ENCODE measurements at places on chromosomes 3 and 15.

GRCh38 chr3:28951772-28952556 is 328.9 kb upstream of the RBMS3 start:
- no peak for DNase-seq

- DNase-seq: no peak
These were observed 112.4 kb downstream of the ADCY5 start for GRCh38 chr3:123336441-123336851.

- DNase-seq: no peak
These were observed 102.3 kb upstream of the NR2E3 start for GRCh38 chr15:71708051-71708429.

DNA sequence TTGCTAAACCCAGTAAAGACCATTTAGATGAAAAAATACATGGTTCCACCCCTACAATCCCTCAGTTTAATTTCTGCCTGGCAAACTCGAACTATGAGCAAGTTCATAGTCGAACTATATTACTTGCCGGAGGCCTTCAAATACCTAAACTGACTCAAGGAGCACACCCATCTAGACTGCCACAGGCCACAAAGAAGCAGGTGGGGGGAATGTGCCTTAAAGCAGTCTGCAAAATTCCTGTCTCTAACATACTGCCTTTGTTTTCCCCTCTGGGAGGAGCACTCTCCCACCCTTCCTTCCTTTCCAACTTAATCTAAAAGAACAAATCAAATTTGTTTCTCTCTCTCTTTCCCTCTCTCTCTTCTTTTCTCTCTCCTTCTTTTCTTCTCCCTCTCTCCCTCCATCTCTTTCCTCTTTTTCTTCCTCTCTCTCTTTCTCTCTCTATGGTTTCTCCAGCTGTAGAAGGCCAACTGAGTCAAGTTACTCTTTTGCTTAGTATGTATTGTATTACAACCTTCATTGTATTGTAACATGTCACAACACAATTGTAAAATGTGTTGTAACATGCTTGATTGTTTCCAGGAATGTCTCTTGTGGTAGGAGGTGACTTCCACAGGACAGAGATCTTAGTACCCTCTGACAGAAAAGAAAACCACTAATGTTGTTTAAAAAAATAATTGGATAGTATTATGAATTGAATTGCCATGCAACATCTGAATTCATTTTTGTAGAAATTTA is 496.3 kb downstream of the ROBO2 start:
- no peak for DNase-seq

DNA sequence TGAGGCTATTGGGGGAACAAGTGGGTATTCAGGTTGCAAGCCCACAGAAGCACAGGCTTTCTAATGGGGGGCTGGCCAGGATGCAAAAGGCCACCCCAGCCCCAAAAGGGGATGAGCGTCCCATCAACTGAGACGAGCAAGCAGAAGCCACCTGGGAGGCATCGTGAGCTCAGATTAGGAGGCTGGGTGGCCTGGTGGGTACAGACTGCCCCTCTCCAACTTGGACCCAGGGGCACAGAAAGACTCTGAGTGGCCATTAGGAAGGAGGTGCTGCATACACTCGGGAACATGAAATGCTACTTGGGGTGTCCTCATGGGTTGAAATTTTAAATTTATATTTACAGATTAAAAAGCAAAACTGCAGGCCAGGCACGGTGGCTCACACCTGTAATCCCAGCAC is 29.1 kb downstream of the SLC41A3 start:
- no peak for DNase-seq

GRCh38 chr3:10625323-10625722 is 119.9 kb upstream of the ATP2B2 start:
- no peak for DNase-seq

DNA sequence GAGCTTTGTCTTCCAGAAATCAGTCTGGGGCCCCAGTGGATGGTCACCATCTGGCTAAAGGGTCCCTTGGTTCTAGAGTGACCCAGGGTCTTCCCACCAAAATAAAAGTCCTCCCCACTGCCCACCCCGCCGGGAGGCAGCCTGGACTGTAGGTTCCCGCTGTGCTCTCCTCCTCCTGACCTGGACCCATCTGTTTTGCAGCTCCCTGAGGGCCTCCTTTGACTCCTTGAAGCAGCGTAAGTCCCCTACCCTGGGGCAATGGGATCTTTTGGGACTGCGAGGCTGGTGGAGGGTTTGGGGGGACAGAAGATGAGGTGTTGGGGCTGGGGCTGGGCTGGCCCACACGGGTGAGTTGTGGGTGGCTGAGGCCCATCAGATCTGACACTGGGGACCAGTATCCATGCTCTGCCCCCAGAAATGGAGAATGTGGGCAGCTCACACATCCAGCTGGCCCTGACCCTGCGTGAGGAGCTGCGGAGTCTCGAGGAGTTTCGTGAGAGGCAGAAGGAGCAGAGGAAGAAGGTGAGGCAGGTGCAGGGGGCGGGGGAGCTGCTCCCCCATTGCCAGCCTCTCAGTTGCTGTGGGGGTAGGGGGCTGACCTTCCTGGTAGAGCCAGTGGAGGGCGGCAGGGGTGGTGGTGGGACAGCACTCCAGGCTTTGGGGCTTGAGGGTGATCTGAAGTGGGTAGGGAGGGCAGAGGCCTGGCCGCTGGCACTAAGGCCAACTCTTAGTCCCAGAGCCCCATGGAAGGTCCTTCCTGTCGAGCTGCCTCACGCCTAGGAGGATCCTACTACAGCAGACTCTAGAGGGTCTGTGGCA is 30.4 kb downstream of the PSTPIP1 start:
- no peak for DNase-seq

GRCh38 chr15:60400944-60401343 is 3.2 kb upstream of the ANXA2 start:
- DNase-seq: no peak

DNA sequence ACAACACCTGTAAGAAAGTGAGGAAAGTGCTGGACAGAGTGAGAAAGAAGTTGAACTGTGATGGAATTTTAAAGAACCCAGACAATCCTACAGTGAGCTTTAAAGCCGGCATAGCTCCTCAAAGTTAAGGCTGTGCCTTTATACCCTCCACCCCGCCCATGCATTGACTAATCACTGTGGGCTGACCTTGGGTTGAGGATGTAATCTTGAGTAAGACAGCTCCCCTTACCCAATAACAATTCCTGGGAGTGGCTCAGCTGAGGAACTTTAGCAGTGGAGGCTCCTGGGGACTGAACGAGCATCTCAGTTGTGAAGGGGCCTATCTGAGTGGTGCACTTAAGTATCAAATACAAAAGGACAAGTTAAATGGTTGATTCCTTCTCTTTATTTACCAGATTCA is 35.7 kb upstream of the ZNF770 start:
- DNase-seq: no peak

DNA sequence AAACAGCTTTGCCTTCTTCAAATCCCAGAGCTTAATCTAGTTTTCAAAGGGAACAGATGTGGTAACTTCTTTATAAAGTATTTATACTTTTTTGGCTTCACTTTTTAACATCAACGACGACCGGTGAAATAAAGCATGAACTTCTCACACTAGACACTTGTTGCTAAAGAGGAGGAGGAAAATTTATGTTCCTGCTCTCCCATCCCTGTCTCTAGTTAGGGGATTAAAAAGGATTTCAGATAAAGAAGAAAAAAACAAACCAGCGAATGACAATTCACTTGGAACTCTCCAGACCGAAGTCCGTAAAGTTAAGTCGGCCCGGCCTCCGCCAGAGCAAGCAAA is 672 bp downstream of the NEDD4 start:
- DNase-seq: no peak

- DNase-seq: no peak
These were observed 46.8 kb downstream of the GLB1 start for GRCh38 chr3:33050071-33050653.

DNA sequence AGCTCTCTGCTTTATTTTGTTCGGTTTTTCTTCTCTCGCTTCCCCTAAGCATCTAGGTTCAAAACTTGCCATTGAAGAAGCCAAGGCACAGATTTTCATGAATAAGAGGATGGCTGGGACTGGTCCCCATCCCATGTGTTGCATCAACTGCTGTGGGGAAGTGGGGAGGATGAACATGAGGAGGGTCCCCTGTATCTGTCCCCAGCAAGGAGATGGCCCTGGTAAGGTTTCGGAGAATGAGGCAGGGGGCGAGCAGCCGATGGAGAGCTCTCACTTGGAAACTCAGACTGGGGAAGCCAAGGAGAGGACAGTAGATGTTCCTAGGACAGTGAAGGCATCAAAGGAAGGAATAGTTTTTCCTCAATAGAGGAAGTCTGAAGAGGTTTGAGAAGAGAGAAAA is 142.0 kb upstream of the ATP2B2 start:
- no peak for DNase-seq

DNA sequence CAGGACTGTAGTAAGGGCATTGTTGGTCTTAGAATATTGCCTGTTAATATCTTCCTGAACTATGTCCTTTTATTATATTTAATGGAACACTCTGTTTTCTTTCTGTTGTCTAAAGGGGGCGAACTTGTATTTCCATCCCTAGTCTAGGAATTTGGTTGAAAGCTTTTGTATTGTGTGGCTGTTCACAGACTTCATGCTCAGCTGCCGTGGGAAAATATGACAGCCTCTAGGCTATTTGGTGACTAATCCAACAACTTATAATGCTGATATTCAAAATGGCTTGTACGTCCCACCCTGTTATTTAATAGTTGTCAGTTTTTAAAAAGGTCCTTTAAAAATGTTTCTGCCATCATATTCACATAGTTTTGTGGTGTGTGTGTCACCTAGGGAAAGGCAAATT is 202.6 kb downstream of the KLHL25 start:
- no peak for DNase-seq

DNA sequence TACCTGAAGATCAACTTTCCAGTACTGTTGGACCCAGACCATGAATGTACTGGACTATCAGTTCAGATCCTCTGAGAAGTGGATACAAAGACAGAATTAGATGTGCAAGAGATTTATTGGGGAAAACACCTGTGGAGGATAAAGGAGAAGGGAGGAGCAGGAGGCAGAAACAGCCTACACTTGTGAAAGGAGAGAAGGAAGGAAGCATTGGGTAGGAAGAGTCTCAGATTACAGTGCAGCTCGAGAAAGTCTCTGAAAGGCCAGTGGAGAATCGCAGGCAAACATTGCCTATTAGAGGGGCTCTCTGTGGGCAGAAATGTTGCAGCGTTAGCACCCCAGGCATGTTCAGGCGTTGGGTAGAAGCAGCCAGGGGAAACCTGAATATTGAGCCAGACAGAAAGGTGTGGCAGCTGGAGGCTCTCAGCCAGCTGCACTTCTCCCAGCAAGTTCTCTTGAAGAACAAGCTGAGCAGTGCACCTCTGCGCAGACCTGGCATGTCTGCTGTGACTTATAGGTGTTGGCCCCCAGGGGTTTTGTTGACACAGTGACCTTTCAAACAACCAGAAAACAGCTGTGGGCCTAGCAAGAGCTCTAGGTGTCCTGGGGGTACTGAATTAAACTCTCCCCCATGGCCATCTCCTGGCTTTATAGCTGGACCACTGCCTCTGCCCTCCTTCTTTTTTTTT is 7.0 kb downstream of the CHST14 start:
- DNase-seq: no peak

- no peak for DNase-seq
These were observed 41.3 kb downstream of the GLDN start for GRCh38 chr15:51382787-51383186.

GRCh38 chr3:165233501-165234195 is 37.5 kb upstream of the SLITRK3 start:
- no peak for DNase-seq

- no peak for DNase-seq
These were observed 377.0 kb downstream of the GAP43 start for GRCh38 chr3:116000311-116000710.

DNA sequence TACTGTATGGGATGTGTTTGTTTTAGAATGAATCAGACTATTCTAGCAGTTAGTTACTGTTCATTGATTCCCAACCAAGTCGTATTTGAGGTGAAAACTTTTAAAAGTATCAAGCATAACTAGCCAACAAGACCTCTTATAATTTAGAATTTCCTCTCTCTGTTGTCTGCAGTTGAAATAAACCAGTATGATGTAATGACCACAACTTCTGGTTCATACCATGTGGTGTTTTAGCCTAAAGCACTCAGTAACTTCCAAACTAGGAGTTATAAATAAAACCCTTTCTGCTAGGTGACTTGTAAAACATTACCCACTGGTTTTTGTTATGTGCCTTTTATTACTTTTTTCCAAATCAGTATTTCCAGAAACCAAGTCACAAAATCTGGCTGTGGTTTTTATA is 19.8 kb upstream of the P2RY12 start:
- no peak for DNase-seq

- DNase-seq: no peak
These were observed 48.6 kb downstream of the CMSS1 start for GRCh38 chr3:99866261-99866761.

DNA sequence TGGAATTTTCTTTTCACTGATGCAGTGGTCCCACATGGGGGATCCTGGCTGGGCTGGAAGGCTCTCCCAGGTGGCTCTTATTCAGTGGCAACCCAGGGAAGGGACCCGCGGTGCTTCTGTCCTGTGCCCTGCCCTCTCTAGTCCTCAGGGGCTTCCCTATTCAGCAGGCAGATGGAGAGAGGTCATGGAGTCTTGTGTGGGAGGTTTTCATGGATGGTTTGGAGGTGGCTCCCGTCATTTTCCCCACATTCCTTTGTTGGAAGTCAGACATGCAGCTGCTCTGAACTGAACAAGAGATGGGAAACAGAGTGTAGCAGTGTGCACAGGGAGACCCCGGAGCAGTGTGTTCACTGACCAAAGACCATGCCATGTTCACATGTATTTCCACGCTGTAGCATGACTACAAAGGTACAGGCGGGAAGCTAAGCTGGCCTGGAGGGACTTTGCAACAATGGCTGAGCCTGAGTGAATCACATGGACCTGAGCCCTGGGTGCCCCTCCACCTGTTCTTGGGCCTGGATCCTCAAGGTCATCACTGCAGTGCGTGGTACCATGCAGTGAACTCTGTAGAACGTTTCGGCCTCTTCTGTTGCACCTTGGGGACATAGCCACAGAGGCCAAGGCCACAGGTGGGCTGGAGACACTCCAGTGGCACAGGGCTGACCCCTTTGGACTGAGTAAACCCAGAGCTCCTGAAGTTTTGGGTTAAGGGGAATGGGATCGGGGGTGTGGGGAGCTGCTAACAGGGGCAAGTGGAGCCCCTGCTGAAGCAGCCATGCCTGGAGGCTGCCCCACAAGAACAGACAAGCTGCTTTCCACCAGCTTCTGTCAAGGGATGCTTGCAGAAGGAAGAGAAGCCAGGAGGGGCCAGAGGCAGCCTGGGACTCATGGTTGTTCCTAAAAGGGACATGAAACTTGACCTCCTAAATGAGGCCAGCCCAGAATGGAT is 123.0 kb downstream of the ASB7 start:
- DNase-seq: no peak

GRCh38 chr3:179184826-179185225 is 36.7 kb downstream of the PIK3CA start:
- no peak for DNase-seq

DNA sequence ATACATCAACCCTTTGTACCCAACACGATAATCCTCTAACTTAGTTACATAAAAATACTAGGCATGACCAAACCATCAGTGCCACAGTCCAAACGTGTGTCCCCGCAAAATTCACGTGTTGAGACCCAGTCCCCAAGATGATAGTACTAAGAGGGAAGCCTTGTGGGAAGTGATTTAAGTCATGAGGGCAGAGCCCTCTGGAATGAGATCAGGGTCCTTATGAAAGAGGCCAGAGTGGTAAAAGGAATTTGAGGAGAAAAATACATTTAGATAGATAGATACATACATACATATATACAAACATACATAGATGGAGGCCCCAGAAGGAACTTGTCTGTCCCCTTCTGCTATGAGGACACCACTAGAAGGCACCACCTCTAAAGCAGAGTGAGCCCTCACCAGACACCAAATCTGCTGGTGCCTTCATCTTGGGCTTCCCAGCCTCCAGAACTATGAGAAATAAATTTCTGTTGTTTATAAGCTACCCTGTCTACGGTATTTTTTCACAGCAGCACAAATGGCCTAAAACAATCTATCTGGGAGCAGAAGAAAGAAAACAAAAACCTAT is 8.0 kb downstream of the TBC1D2B start:
- DNase-seq: no peak

- no peak for DNase-seq
These were observed 10.3 kb downstream of the TM4SF1 start for GRCh38 chr3:149366941-149367840.

Data from activated CD8-positive, alpha-beta memory T cell treated with anti-CD3 and anti-CD28 coated beads for 48 hours (primary cell).